Stimulated activated CD8-positive, alpha-beta memory T cell treated with anti-CD3 and anti-CD28 coated beads, Interleukin-7, amount 100 ng/mL, for 1 hour (primary cell): ENCODE measurements at places on chromosomes 7 and 10.

- DNase-seq, result no peak
Measured at GRCh38 chr7:138845711-138846110, 47.7 kb upstream of the ATP6V0A4 start.

DNA sequence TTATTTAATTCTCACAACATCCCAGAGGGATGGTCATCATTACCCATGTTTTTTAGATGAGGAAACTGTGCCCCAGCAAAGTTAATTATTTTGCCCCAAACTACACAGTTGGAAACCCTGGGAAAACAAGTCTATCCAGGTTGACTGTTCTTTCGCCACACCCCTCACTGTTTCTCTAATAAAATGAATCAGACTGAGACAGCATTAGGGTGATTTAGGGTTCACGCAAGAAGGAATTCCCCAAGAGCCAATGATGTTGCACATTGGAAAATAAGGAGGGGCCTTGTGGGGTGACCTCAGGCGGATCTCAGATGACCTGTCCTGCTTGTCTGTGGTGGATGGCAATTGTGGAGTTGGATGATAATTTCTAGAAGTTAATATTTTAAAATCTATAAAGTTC lies 135.7 kb upstream of the TBX20 start:
- no peak for DNase-seq

- DNase-seq, result no peak
Measured at GRCh38 chr7:5477126-5477525, 53.5 kb upstream of the TNRC18 start.

DNA sequence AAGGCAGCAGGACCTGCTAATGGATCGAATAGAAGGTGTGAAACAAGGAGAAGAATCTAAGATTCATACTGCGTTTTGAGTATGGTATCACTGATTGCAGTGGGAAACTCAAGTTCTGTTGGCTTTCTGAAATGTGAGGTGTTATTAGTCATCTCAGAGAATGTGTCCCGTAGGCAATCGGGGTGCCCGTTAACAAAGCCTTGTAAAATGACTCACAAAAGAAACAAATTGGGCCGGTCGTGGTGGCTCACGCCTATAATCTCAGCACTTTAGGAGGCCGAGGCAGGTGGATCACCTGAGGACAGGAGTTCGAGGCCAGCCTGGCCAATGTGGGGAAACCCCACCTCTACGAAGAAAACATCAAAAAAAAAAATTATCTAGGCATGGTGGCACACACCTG lies 118.2 kb upstream of the C7orf33 start:
- DNase-seq, result no peak

GRCh38 chr10:110076559-110077318 lies 69.0 kb downstream of the ADD3 start:
- no peak for DNase-seq

- peak; percentile 79 for DNase-seq
Measured at GRCh38 chr7:142808802-142809583, 38.2 kb downstream of the PRSS2 start.

GRCh38 chr7:80634505-80634904 lies 3.9 kb upstream of the CD36 start:
- no peak for DNase-seq

DNA sequence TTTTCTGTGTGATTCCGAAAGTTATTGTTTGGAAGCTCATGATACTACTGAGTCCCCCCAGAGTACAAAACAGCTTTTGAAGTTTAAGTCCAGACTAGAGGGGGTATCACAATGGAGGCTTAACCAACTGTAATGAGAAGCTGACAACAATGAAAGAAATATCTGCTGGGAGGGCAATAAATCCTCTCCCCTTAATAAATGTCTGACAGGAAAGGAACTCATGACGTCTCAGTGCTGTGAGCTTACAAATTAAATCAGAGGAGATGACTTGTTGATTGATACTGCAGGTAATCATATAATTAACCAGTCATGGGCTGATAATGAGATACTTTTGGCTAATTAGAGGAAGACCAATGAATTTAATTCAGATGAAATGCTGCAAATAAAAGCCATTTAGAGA lies 102.6 kb upstream of the WDR11 start:
- DNase-seq, result no peak

DNA sequence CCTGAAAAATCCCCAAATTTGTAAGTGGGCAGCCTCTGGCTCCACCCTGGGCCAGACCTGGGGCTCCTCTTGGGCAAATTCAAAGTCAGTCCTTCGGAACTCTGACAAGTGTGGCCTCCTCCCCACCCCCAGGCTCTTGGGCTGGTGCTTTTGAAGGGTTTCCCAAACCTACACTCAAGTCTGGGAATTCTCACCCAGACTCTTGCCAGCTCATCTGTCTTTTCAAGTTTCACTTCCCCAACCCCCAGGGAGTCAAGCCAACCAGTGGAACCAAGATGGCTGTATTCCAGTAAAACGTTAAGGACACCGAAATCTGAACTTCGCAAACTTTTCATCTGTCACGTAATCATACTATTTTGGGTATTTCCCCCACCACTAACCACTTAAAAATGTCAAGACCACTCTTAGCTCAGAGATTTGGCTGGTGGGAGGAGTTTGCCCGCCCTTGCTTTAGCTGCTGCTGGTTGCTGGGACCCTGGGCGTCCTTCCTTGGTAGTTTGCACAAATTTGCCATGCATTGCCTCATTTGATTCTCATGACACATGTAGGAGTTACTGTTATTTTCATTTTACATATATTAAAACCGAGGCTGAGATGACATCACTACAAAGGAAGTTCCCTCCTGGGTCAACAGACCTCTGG lies 1.7 kb upstream of the MYO1G start:
- no peak for DNase-seq

DNA sequence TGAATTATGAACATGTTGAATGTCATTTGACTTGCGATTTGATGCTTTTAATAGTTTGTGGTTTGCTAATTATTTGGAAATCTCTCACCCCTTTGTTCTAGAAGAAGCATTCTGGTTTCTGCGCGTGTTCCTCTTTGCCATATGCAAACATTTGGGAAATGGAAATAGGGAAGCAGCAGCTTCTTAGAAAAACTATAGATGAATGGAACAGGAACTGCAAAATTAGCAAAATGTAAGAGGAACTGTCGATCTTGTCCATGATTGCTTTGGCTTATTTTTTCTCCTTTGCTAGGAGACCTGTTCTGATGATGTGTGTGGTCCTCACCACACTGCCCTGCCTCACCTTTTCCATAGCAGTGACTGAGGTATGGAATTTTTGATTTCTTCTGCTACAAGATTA lies 19.0 kb downstream of the TMEM236 start:
- no peak for DNase-seq

GRCh38 chr10:34489973-34490745 lies 324.9 kb downstream of the PARD3 start:
- no peak for DNase-seq

DNA sequence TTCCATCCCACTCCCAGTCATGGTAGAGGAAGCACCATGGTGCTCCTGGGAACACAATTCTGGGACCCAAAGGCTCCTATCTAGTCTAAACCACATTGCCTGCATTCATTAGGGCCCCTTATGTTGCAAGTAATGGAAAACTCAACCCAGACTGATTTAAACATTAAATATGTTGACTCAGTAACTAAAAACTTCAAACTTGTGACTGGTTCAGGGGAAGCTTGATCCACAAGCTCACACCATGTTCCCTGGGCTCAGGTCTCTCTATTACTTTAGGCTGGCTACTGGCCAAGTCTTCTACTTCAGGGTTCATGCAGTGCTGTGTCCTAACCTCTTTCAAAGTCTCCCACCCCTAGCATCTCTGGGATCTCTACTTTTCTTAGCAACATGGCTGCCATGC lies 13.1 kb downstream of the WNT16 start:
- no peak for DNase-seq

GRCh38 chr7:82762880-82763279 lies 319.3 kb upstream of the CACNA2D1 start:
- no peak for DNase-seq

DNA sequence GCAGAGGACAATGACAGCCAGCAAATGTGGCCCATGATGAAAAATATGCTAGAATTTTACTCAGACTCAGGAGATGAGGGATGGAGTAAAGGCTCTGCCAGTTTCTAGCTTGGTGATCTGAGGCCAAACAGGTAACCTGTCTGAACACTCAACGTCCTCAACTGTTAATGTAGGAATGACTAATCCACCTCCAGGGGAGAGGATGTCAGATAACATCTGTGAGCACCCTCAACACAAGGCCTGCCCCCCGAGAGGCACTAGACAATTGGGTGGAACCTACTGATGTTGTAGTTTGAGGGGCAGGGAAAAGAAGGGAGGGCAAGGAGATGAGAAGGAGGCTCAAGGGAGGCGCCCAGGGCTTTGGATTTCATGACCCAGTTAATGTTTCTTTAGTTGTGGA lies 445.1 kb downstream of the PLXNA4 start:
- DNase-seq, result no peak

- no peak for DNase-seq
Measured at GRCh38 chr10:94293354-94293753, 69.4 kb downstream of the NOC3L start.

DNA sequence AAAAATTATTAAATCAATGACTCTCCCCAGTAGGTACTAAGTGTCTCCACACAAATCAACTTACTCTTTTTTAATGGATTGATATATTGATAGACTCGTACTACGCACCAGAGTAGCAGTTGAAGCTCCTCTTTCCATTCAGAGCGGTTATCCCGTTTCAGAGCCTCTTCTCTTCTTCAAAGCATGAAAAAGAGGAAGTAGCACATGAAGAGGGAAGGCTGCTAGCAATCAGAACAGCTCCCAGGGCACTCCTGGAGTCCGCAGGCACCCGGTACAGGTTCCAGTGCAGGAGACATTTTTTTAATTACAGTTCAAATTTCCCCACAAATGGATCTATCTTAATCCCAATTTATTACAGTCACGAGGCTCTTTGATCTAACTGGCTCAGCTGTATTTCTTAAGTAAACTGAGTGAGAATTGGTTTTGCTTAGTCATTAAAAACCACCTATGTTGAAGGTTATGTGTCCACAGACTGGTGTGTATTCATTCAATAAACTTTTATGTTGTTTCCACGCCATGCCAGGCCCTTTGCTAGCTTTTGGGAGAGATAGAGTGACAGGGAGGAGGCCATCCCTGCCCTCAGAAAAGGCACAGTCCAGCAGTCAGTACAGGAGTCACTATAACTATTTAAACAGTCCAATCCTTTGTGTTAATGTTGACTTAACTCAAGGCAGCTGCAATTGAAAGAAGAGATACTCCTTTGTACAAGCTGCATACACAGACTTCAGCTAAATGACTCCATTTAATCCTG lies 32.1 kb upstream of the CALN1 start:
- DNase-seq, result no peak

GRCh38 chr7:142567201-142568075 lies 181.8 kb upstream of the PRSS1 start:
- DNase-seq, result no peak

DNA sequence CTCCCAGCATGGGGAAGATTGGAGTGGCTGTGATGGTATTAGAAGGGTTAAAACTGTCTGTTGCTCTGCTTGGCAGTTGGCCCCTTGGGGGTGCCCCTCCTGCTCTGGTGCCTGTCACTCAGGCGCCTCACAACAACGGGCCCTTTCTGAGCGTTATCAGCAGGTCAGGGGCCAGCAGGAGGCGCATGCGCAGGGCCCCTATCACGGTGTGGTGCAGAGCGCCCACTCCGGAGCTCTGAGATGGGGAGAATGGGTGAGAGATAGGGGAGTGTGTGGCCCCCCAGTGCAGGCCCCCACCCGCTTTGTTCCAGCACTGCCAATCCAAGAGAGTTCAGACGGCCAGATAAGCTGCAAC lies 24.8 kb downstream of the GBX1 start:
- DNase-seq, result no peak
